ENCODE measurements at places on chromosomes 13 and 19.

GRCh38 chr19:46722421-46723022, 5.6 kb upstream of the PRKD2 start:
- DNase-seq, result peak; percentile 53

DNA sequence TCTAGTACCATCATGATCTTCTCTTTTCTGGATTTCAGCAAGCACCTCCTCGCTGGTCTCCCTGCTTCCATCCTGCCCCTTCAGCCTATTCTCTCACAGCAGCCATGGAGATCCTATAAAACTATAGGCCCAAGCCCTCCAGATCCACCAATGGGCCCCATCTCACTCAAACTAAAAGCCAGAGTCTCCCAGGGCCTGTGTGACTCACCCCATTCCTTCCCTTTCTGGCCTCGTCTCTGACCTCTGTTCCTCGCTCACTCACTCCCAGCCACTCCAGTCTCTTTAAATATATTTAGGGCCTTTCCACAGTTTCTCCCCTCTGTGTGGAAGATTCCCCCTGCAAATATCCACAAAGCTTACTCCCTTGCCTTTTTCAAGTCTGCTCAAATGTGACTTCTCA, 89.7 kb downstream of the HSPH1 start:
- no peak for DNase-seq

- DNase-seq, result no peak
Observed at GRCh38 chr13:51526202-51526601, 58.1 kb upstream of the WDFY2 start.

GRCh38 chr13:82439159-82439904, 1442.9 kb downstream of the SLITRK1 start:
- no peak for DNase-seq

GRCh38 chr19:2542341-2543069, 66.6 kb downstream of the GADD45B start:
- DNase-seq, result peak; percentile 37

- no peak for DNase-seq
Observed at GRCh38 chr13:48356750-48357149, 53.2 kb downstream of the RB1 start.

GRCh38 chr13:77002590-77003190, 10.8 kb downstream of the CLN5 start:
- peak; percentile 14 for DNase-seq

DNA sequence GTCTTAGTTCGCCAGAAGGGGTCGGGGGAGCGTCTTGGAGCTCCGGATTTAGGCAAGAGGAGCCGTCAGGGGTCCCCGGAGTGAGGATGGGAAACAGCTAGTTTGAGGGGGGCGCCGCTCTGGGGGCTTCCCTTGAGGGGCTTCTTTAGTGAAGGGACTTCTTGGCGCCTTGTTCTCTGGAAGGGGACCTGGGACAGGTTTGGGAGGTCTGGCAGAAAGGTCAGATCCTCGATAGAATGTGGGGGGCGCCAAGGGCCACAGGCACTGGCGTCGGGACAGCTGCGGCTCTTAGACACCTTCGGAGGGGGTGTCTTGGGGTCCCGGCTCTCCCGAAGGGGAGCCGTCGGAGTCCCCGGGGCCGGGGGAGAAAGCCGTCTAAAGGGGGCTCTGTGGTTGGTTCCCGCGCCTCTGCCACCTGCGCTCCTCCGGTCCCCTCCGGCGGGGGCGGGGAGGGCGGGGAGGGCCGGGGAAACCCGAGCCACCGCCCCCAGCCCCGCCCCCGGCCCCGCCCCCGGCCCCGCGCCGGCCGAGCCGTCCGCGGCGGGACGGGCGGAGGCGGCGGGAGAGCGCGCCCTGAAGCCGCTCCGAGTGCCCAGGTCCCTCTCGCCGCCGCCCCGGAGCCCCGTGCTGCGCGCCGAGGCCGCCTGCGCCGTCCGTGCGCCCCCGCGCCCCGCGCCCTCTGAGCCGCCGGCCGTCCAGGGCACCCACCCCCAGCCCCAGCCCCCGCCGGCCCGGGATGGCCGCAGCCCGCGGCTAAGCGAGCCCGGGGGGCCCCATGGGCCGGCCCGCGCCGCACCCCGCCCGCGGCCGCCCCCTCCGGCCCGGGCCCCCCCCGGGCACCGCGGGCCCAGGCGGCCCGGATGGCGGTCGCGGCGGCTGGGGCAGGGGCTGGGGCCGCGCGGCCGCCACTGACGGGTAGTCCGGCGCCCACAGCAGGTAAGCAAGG, at the start of gene NRTN:
Gene NRTN, plus strand, starts transcription at position 552 of the 946 bp plus-strand sequence. CDS start 19,099 bp downstream, outside the sequence.
- DNase-seq, result peak; percentile 98

GRCh38 chr13:33745370-33746324, 72.3 kb upstream of the RFC3 start:
- no peak for DNase-seq

GRCh38 chr19:46862503-46862834, 1.7 kb downstream of the ARHGAP35 start:
- DNase-seq, result no peak

DNA sequence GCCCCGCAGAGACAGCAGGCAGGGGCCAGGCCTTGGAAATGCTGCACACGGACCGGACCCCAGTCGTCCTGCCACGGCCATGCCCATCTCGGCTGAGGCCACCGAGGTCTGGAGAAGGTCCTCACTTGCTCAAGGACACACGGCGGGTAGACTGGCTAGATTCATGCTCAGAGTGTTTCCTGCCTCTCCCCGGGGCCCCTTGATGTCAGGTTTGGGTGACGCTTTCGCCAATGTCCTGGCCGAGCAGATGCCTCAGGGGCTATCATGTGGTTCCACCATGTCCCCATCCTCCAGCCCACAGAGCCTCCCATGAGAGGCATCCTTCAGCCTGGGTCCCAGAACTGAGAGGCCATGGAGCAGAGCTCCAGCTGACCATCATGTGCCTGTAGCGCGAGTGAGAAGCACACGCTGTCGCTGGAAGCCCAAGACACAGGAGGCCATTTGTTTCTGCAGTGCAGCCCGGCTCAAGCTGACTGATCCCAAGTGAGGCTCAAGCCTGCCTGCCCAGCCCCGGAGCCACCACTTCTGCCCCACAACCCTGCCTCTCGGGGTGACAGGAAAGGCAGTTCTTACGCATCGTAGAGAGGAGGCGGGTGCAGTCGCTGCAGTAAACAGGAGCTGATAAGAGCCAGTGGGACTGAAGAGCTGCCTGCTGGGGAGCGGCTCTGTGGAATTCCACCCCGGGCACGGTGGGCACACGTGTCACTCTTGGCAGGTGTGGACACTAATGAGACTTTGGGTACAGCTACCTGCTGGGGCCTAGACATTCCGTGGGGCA, 53.9 kb upstream of the GAS6 start:
- no peak for DNase-seq

DNA sequence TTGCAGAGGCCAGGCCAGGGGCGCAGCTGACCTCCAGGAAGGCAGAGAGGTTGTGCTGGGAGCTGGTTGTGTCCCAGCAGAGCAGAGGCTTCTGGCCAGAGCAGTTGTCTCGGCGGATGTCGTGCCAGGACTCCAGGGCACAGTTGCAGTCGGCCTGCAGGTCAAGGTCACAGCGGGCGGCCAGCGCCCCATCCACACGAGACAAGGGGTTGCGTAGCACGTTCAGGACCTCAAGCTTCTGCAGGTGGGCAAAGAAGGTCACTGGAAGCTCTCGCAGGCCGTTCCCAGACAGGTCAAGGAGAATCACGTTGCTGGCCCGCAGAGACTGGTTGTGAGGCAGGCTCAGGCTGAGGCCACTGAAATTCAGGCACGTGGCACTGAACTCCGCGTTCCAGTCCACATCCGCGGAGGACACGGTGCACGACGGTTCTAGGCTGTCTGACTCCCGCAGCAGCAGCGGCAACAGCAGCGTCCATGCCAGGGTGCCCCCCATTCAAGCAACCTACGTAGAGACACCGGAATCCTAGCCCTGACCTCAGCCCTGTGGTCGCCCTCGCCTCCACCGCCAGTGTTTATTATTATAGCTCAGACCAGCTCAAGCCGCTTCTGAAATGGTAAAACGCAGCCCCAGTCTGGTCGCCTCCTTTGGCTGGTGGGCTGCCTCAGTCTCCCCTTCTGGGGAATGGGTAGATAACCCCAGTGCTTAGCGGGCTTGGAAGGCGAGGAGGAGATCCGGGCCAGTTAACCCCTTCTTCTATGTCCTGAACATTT, 766 bp downstream of the LRRC25 start:
- no peak for DNase-seq

DNA sequence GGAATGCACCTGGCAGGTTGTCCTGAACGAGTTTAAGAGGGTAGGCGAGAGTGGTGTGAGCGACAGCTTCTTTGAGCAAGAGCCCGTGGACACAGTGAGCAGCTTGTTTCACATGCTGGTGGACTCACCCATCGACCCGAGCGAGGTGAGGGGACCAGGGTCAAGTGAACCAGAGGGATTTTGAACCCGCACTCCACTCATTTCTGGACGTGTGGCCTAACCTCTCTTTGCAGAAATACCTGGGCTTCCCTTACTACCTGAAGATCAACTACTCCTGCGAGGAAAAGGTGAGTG, 1.7 kb downstream of the CATSPERG start:
- no peak for DNase-seq

GRCh38 chr19:46737761-46738171, 8.1 kb upstream of the FKRP start:
- DNase-seq, result no peak

- no peak for DNase-seq
Observed at GRCh38 chr13:33612641-33613638, 205.0 kb upstream of the RFC3 start.

- DNase-seq, result no peak
Observed at GRCh38 chr13:19173752-19174151, 7.9 kb downstream of the TUBA3C start.

DNA sequence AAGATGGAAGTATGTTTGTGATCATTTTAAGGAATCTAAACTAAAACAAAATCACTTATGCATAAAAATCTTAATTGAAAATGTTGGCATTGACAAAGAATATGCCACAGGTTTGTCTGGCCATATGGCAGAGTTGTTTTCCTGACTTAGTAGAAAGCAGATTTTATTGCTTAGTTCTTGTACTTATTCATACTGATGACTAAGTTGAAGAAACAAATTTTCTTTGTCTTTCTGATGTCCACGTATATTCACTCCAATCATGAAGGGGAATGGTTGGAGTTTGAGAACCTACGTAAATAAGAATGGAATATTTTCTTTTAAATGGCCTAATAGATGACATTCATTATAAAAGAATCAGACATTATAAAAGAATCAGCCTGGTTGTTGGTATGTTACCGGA, 8.0 kb upstream of the GPC6 start:
- no peak for DNase-seq

GRCh38 chr13:23680845-23681669, 110.8 kb downstream of the TNFRSF19 start:
- DNase-seq, result no peak

- DNase-seq, result peak; percentile 95
Observed at GRCh38 chr19:2983351-2984214, 6.2 kb downstream of the TLE6 start.

- DNase-seq, result peak; percentile 2
Observed at GRCh38 chr13:42215578-42216421, 56.2 kb upstream of the AKAP11 start.

DNA sequence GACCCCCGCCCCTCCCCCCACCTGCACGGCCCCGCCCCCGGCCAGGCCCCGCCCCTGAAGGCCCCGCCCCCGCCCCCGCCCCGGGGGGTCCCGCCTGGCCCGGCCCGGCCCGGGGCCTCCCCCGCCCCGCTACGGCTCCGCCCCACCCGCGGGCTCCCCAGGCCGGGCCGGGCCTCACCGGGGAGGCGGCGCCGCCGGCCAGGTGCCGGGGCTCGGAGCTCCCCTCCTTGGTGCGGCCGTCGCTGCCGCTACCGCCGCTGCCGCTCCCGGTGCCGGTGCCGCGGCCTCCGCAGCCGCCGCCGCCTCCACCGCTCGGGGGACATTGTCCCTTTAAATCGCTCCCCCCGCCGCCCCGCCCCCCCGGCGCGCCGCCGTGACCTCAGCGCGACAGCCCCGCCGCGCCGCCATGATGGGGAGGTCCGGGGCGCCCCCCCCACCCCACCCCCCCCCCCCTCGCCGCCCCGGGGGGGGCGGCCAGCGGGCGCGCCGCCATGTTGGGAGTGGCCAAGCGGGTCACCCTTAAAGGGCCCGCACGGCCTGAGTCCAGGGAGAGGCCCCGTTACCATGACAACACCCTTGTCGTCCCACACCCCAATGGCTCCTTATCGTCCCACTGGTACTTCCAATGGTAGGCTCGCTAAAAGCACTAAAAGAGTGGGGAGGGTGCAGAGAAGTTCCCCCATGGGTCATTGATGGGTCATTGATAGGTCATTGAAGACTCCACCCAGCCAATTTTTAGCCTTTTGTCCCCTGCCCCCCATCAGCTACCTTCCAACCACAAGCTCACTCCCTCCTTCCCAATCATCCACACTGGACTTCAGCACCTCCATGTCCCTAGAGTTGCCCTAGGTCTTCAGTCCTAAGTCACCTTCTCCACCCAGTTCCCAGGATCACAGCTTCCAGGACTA, at the start of gene WIZ:
Gene WIZ, minus strand, starts transcription at position 337 of the 908 bp plus-strand sequence. CDS start 1,649 bp downstream, outside the sequence.
- DNase-seq, result peak; percentile 98

GRCh38 chr13:20258208-20258962, 26.3 kb upstream of the GJB6 start:
- DNase-seq, result no peak

DNA sequence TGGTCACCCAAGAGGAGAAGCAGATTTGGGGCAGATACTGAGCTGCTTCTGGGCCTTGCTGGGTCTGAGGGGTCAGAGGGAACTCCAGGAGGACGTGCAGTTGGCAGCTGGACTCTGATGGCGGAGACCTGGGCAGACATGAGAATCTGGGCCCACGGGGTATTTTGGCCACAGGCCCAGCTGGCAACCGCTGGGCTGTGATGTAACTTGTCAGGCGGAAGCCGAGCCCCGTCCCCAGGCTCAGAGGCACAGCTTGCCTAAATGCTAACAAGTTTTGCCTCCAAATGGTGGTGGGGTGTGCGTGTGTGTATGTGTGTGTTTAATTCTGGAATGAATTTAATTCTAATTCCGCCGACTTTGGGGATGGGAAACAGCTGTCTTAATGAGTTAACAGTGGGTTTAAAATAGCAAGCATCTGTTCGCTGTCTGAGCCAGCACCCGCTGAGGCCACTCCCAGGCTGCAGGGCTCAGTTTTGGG, 11.6 kb downstream of the ZNRF4 start:
- peak; percentile 37 for DNase-seq

Measured in H7 (cell line).